ENCODE measurements at places on chromosomes 4 and X.

GRCh38 chr4:2261110-2261852 is 628 bp downstream of the MXD4 start:
- DNase-seq: peak; percentile 68

GRCh38 chr4:114265342-114265741 is 285.9 kb upstream of the ARSJ start:
- no peak for DNase-seq

DNA sequence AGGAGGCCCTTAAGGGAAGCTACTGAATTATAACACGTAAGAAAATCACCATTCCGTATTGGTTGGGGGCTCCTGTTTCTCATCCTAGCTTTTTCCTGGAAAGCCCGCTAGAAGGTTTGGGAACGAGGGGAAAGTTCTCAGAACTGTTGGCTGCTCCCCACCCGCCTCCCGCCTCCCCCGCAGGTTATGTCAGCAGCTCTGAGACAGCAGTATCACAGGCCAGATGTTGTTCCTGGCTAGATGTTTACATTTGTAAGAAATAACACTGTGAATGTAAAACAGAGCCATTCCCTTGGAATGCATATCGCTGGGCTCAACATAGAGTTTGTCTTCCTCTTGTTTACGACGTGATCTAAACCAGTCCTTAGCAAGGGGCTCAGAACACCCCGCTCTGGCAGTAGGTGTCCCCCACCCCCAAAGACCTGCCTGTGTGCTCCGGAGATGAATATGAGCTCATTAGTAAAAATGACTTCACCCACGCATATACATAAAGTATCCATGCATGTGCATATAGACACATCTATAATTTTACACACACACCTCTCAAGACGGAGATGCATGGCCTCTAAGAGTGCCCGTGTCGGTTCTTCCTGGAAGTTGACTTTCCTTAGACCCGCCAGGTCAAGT is 6.9 kb upstream of the MSANTD1 start:
- peak; percentile 84 for DNase-seq

DNA sequence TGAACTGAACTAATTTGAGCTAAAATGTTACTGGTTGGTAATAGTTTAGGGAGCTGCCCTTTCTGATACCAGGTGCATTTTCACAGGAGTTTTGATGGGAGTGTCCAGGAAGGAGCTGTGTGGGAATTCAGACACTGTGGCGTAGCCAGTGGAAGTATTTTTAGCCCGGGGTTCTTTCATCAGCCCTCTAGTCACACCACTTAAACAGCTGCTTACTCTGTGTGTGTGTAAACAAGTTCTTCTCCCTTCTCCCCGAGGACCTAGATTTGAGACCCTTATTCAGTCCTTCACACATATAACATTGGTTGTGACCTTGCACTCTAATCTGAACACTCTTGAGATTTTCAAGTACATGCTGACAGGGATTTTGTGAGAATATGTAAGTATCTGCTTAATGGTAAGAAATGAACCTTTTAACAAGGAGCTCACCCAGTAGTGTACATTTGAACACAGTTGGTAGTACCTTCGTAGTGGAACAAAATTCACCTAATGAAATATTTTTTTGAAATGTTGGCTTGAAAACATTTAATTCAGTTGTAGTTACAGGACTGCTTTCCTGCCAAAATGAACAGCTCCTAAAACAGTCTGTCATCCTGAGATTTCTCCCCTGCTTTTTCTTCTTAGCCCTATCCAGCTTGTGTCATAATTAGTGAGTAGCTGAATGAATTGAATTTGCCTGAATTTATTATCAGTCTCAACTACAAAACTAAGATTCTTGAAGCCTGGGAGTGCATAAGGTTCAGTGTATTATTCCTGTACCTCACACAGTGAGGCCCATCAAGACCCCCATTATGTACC is 61.8 kb downstream of the BMPR1B start:
- DNase-seq: no peak

DNA sequence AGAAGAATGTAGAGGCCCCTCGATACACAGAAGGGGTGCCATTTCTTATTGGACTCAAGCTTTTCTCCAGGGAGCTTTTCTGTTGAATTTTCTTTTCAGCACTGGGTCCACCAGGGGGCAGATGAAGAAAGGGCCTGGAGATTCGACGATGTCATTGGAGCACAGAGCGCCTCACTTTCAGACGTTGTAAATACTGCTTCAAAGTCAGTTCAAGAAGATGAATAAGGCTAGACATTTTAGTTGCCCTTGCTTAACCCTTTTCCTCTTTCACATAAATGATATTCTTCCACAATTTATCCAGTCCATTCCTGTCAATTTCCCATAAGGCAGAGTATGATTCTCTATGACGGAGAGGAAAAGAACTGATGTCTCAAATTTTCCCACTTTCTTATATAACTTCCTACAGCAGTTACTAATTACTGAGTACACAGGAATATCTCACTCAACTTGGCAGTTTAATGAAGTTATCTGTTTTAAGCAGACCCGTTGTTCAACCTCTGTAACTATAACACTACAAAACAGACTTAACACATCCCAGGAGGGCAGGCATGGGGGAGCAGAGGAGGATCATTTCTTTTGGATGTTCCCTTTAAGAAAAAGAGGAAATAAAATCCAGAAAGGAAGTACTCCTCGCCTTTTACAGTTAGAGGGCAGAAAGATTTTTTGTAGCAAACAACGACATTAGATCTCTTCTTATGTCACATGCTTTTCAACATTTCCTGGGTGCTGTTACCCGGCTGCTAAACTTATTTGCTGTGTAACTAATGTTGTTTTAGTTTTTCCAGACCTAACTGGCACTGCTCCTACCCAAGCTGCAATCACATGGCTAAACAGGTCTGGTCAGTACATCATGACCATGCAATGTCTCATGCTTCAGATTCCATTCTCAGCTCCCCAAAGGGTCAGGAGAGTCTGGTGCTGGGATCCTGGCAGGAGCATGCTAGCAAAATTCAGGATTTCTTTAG is 12.2 kb upstream of the CENPU start:
- no peak for DNase-seq

DNA sequence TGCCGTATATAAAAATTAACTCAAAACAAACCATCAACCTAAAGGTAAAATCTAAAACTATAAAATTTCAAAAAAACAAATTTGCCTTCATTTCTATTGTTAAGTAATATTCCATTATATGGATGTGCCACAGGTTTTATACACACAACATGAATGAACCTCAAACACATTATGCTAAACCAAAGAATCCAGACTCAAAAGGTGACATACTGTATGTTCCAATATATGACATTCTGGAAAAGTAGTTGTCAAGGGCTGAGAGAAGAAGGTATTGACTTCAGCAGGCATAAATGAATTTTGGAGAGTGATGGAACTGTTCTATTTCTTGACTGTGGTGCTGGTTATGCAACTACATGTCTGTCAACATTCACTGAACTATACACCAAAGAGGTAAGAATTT is 56.6 kb downstream of the CNOT6L start:
- DNase-seq: no peak

- DNase-seq: no peak
Observed at GRCh38 chrX:40343319-40343718, 237.5 kb upstream of the ATP6AP2 start.

DNA sequence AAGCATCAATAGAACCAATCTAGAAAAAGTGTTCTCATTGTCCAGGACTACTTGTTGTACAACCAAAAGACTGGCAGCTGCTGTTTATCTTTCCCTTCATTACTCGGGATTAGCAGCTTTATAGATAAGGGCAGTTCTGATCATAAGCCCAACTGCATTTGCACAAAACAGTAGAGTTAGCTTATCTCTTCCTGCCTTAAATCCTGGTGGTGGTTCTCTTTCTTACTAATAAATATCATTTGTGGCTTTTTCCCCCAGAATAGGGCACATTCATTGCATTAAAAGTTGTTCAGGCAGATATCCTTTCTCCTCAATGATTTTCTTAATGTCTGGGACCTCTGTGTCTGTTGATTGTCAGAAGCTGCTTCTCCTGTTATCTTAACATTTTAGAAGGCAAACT is 20.2 kb upstream of the RRAGB start:
- no peak for DNase-seq

DNA sequence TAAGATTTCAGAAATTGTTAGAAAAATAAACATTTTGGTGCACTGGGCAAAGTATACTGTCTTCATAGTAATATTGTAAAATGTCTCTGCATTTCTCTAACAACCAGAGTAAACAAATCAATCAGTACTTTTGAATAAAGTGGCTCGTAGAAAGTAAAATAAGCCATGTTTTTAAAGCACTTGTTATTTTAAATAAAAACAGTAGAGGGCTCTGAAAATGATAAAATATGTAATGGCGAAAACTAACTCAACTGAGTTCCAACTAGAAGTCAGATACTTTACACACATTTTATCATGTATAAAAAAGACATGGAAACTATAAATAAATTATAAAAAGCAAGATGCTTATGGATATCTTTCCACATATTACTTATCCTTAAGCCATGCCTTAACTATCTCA is 1134.4 kb downstream of the PDHA2 start:
- no peak for DNase-seq

- DNase-seq: no peak
Observed at GRCh38 chr4:185227131-185227551, 17.7 kb downstream of the SNX25 start.

DNA sequence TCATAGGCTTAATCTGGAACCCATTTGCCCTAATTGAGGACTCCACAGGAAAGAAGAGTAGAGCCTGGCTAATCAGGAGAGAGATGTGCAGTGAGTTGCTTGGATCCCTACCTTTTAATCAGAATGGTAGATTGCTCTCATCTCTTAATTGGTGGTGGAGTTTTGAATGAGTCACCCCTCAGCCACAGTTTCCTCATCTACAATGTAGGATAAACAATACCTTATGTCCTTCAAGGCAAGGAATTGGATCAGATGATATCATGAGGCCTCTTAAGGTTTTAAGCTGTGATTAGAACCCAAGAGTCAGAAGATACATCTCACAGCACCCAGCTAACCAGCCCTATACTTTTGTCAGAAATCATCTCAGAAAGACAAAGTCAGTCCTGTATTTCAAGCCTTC is 39.1 kb downstream of the PDGFRA start:
- DNase-seq: no peak

- DNase-seq: no peak
Observed at GRCh38 chr4:176360446-176360845, 40.7 kb downstream of the SPCS3 start.

DNA sequence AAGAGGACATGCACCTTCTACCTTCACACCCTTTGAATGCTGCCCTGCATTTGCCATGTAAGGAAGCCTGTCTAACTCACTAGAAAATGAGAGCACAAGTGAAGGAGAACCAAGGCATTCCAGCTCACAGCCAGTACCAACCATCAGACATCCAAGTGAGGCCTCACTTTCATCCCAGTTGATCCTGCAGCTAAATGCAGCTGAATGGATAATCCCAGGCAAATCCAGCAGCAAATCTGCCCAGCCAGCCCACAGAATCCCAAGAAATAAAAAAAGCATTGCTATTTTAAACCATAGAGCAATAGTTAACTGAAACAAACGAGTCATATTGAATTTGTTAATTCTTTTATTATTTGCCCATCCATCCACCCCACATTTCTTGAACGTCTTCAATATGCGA is 112.5 kb downstream of the C4orf33 start:
- DNase-seq: no peak

GRCh38 chr4:154984148-154984547 is 203.1 kb downstream of the RBM46 start:
- DNase-seq: no peak

GRCh38 chr4:61212788-61213187 is 12.7 kb downstream of the ADGRL3 start:
- DNase-seq: no peak

GRCh38 chrX:154411981-154412340 is 622 bp downstream of the TAFAZZIN start:
- DNase-seq: no peak

- no peak for DNase-seq
Observed at GRCh38 chr4:184416913-184417734, 57.2 kb downstream of the IRF2 start.

- DNase-seq: no peak
Observed at GRCh38 chr4:147779451-147779850, 47.6 kb downstream of the ARHGAP10 start.

DNA sequence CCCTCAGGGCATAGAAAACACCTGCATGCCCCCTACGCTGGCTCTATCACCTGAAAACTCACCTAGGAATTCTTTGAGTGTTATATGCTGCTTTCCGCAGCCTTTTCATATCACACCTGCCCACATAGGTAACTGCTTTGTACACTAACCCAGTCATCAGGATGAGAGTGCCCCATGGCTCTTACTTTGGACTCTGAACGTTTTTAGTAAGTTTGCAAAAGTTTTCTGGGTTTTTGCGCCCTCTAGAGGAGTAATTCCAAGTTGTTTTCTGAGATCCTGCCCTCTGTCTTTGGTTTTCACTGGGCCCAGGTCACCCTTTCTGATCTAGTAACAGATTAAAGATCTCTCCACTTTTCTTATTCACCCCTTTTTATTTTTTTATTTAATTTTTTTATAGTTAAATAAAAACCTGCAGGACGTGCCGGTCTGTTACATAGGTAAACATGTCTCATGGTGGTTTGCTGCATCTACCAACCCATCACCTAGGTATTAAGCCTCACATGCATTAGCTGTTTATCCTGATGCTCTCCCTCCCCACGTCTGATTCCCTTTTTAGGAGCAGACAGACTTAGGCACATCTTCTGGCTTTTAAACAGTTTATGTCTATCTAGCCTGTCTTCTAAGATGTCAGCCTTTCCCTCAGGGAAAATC is 139.2 kb downstream of the NWD2 start:
- DNase-seq: no peak

DNA sequence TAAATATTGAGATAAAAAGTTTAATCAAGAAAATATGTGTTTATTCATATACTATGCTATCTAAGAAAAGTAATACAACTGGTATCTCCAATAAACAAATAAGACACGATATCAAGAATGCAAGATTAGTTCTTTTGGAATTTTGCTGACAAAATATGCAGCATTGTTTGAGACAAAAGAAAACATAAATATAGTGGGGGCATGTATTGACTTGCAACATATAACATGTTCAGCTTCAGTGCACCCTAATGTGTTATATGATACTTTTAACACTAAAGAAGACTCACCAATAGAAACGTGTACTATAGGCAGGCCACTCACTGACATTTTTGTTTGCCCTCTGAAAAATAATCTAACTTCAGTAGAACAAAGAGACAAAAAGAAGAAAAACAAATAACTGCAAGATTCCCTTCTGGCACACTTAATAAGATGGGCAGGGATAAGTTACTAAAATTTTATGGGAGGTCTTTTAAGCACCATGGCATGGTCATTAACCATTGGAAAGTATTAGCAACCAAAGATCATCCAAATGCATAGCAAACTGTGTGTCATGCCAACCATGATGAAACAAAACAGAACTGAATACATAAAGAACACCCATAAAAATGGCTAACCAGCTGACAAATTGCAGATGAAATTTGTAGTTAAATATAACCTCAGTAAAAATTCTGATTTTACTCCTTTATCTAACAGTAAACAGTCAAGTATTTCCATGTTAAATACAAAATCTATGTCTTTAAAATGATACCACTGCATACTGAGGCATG is 447.9 kb upstream of the FAM241A start:
- no peak for DNase-seq

DNA sequence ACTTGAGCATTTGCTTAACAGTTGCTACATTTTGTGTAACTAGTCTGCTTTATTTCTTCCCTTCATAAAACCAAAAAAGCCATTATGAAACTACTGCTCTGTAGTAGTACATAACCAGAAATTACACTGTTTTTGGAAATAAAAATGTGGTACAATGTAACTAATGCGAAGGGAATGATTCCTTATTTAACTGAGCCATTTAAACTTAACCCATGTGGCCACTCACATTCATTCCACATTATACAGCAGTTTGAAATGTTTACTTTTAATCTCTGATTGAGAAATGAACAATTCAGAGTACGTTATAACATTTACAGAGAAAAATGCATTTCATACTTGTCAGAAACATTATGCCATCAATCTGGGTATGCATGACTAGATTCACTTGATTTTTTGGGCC is 94.2 kb downstream of the NYX start:
- no peak for DNase-seq

Data from left forelimb (tissue), 1 donor.